Body of pancreas (tissue), 4 donors: ENCODE measurements at places on chromosomes 4 and X.
A peak's percentile ranks its signal among the peaks of the same experiment; 100 is the strongest.

DNA sequence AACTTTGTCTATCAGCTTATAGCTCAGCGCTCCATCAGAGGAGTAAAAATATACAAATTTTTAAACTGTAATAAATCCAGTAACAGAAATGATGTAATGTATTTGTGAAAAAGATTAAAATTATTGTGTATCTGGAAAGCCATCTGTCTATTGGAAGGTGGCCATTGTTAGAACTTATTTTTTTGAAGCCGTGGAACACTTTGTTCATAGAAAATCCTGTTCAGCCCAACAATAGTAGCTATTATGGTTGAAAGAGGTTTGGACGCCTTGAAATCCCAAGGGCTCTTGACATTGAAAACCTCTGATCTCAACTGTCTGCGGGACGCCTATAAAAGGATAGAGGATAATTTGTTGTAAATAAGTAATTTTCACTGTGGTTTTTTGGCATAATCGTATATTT lies 98.3 kb downstream of the RAPGEF2 start:
- no peaks in the 10 kb centered on the region for H3K4me1 ChIP-seq
- H3K4me3 ChIP-seq, result no peak overlapping the region
- no peak for DNase-seq
- H3K27ac ChIP-seq, result no peak overlapping the region
- no peaks in the 10 kb centered on the region for H3K27me3 ChIP-seq

GRCh38 chr4:150358691-150359090 lies 223.3 kb upstream of the MAB21L2 start:
- H3K4me1 ChIP-seq, result peaks cover 6% of the 10 kb centered on the region
- no peak for DNase-seq
- no peak overlapping the region for H3K4me3 ChIP-seq
- H3K27me3 ChIP-seq, result no peaks in the 10 kb centered on the region
- H3K27ac ChIP-seq, result no peak overlapping the region

DNA sequence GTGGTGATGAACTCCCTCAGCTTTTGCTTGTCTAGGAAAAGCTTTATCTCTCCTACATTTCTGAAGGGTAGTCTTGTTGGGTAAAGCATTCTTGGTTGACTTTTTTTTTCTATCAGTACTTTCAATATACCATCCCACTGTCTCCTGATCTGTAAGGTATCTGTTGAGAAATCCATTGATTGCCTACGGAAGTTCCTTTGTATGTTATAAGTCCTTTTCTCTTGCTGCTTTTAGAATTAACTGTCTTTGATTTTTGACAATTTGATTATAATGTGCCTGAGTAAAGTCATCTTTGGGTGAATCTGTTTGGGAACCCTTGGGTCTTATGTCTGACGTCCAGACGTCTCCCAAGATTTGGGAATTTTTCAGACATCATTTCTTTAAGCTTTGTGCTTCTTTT lies 30.8 kb downstream of the SCLT1 start:
- H3K27ac ChIP-seq, result no peak overlapping the region
- H3K4me1 ChIP-seq, result no peaks in the 10 kb centered on the region
- no peaks in the 10 kb centered on the region for H3K27me3 ChIP-seq
- H3K4me3 ChIP-seq, result no peak overlapping the region
- H3K36me3 ChIP-seq, result peaks cover 9% of the 10 kb centered on the region
- DNase-seq, result no peak

GRCh38 chr4:3021627-3022026 lies 52.7 kb downstream of the HTT-AS start:
- no peak overlapping the region for H3K4me3 ChIP-seq
- no peak for DNase-seq
- H3K27me3 ChIP-seq, result no peaks in the 10 kb centered on the region
- no peak overlapping the region for H3K27ac ChIP-seq

DNA sequence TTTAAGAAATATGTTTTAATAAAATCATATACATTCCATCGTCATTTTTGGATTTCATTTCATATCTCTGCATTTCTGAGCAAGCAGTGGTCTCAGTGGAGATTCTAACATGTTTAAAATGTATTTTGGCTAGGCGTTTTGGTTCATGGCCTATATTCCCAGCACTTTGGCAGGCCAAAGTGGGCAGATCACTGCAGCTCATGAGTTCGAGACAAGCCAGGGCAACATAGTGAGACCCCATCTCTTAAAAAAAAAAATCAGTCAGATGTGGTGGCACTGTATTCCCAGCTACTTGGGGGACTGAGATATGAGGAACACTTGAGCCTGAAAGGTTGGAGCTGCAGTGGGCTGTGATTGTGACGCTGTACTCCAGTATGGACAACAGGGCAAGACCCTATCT lies 67.5 kb upstream of the RAB33B start:
- no peaks in the 10 kb centered on the region for H3K36me3 ChIP-seq
- no peak overlapping the region for H3K4me3 ChIP-seq
- H3K27me3 ChIP-seq, result no peaks in the 10 kb centered on the region
- no peaks in the 10 kb centered on the region for H3K4me1 ChIP-seq
- no peak for DNase-seq
- no peak overlapping the region for H3K27ac ChIP-seq

- H3K4me1 ChIP-seq, result no peaks in the 10 kb centered on the region
- no peak for DNase-seq
- no peak overlapping the region for H3K4me3 ChIP-seq
- no peak overlapping the region for H3K27ac ChIP-seq
- no peaks in the 10 kb centered on the region for H3K36me3 ChIP-seq
- H3K27me3 ChIP-seq, result no peaks in the 10 kb centered on the region
These were observed 11.6 kb downstream of the PLAC1 start for GRCh38 chrX:134646691-134647090.

DNA sequence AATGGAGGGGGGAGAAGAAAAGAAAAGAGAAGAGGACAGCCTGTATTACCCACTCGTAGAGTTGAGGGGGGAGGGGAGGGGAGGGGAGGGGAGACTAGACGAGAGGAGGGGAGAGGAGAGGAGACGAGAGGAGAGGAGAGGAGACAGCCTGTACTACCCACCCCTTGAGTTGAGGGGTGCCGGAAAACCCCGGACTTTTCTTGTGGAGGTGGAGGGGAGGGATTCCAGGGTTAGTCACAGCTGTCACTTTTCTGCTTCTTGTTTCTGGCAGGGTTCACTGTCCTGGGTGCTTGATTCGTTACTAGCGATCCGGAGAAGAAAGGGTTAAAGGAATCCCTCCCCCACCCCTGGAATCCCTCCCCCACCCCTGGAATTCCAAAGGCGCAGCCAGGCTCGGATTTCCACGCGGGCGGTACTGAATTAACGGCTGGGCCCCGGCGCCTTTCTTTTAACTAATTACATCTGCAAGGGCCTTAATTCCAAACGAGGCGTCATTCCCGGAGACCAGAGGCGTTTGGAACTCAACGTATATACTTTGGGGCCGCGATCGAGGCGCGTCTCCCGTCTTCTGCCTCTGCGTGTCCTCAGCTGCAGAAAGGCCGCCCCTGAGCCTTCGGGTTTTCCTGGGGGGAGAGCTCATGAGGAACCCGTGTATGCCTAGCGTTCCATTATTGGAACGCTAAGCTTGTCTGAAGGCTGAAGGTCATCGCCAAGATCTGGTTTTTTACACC lies 20.1 kb upstream of the CSF2RA start:
- no peaks in the 10 kb centered on the region for H3K27me3 ChIP-seq
- no peaks in the 10 kb centered on the region for H3K36me3 ChIP-seq
- no peak overlapping the region for H3K27ac ChIP-seq
- H3K4me1 ChIP-seq, result peaks cover 10% of the 10 kb centered on the region
- no peak for DNase-seq
- H3K4me3 ChIP-seq, result no peak overlapping the region

- H3K4me1 ChIP-seq, result peaks cover 12% of the 10 kb centered on the region
- no peaks in the 10 kb centered on the region for H3K36me3 ChIP-seq
- H3K4me3 ChIP-seq, result peak overlapping the region; percentile 57
- no peaks in the 10 kb centered on the region for H3K27me3 ChIP-seq
These were observed 1.4 kb upstream of the KLF3 start for GRCh38 chr4:38662522-38663089.

- H3K4me1 ChIP-seq, result no peaks in the 10 kb centered on the region
- H3K36me3 ChIP-seq, result no peaks in the 10 kb centered on the region
- H3K4me3 ChIP-seq, result no peak overlapping the region
- no peaks in the 10 kb centered on the region for H3K27me3 ChIP-seq
These were observed 44.6 kb upstream of the UGT2A1 start for GRCh38 chr4:69697536-69698242.

DNA sequence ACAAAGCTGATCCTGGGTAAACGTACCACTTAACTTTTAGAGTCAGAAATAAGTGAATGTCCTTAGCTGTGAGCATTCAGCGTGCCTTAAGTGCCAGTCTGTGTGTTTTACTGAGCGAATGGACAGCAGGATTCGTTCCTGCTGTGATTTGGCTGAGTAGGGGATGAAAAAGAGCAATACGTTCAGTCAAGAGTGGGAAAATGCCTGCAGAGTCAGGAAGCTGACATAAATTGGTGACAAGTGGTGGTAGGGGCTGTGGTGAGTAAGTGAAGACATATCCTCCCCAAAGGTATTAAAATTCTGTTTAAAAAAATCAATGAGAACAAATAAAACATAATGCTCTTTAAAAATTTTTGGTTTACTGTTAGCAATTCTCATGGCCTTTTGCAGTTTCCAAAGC lies 56.6 kb upstream of the TNIP3 start:
- H3K27ac ChIP-seq, result no peak overlapping the region
- no peaks in the 10 kb centered on the region for H3K27me3 ChIP-seq
- no peaks in the 10 kb centered on the region for H3K36me3 ChIP-seq
- H3K4me1 ChIP-seq, result no peaks in the 10 kb centered on the region
- DNase-seq, result no peak

DNA sequence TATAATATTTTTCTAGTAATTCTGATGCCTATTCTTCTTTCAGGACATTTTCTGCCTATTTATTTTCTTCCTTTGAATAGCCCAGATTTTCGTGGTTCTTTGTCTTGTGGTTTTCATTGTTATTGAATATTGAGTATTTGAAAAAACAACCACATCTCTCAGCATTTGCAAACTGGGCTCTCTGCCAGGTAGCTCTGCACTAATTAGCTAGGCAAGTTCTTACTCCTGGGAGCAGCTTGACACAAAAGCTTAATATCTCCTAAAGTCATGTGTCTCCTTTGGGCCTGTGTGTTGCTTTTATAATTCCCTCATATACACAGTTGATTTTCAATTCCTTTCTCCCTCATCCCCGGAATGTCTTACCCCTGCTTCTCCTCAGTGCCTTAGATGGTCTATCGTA lies 413.5 kb upstream of the GRIA3 start:
- no peaks in the 10 kb centered on the region for H3K4me1 ChIP-seq
- H3K27me3 ChIP-seq, result no peaks in the 10 kb centered on the region
- no peak for DNase-seq
- H3K36me3 ChIP-seq, result no peaks in the 10 kb centered on the region
- H3K4me3 ChIP-seq, result no peak overlapping the region
- no peak overlapping the region for H3K27ac ChIP-seq

DNA sequence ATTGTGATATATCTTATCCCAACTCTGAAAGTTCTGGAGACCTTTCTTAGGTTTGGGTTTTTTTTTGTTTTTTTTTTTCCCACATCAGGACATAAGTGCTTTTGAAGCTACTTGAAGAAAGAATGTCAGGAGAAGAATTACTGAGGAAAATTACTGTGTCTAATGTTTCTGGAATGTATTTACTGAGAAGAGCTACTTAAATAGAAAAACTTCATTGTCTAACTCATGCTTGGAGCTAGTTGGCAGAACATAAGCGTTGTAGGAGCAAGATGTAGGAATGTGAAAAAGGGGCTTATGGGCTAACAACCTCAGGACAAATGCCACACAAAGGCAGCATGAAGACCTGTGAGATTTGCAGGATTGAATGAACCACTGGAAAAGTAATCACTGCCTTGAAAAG lies 166.6 kb upstream of the GLRA2 start:
- H3K4me3 ChIP-seq, result no peak overlapping the region
- no peaks in the 10 kb centered on the region for H3K27me3 ChIP-seq
- no peaks in the 10 kb centered on the region for H3K36me3 ChIP-seq
- no peaks in the 10 kb centered on the region for H3K4me1 ChIP-seq

DNA sequence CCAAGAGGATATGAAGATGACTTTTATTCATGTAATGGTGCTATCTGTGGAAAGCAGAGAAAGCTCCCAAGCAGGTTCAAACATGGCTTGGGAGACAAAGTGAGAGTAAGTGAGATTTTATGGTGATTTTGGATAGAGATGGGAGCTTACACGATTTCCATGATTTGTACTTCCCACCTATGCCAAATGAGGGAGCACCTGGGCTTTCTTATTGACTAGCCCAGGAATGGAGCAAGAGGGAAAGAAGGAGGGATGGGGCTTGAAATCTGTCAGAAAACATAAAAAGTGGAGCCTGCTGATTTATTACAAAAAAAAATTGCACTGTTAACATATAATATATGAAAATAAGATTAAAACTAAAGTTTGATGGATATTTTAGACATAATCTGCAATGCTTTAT lies 703.5 kb upstream of the PABPC4L start:
- no peaks in the 10 kb centered on the region for H3K36me3 ChIP-seq
- H3K4me1 ChIP-seq, result no peaks in the 10 kb centered on the region
- no peak overlapping the region for H3K4me3 ChIP-seq
- no peaks in the 10 kb centered on the region for H3K27me3 ChIP-seq

DNA sequence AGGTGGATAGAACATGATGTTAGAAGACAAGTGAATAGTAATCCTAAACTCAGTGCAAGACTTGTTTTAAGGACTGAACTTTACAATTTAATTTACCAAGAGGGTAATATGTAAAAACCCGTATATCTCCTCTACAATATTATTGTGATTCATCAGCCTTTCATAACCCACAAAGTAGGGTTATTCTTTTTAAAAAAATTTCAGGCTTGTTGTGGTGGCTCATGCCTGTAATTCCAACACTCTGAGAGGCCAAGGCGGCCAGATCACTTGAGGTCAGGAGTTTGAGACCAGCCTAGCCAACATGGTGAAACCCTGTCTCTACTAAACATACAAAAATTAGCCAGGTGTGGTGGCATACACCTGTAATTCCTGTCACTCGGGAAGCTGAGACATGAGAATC lies 7.2 kb downstream of the IBSP start:
- H3K4me3 ChIP-seq, result no peak overlapping the region
- DNase-seq, result no peak
- H3K27ac ChIP-seq, result no peak overlapping the region
- no peaks in the 10 kb centered on the region for H3K4me1 ChIP-seq
- H3K36me3 ChIP-seq, result no peaks in the 10 kb centered on the region

DNA sequence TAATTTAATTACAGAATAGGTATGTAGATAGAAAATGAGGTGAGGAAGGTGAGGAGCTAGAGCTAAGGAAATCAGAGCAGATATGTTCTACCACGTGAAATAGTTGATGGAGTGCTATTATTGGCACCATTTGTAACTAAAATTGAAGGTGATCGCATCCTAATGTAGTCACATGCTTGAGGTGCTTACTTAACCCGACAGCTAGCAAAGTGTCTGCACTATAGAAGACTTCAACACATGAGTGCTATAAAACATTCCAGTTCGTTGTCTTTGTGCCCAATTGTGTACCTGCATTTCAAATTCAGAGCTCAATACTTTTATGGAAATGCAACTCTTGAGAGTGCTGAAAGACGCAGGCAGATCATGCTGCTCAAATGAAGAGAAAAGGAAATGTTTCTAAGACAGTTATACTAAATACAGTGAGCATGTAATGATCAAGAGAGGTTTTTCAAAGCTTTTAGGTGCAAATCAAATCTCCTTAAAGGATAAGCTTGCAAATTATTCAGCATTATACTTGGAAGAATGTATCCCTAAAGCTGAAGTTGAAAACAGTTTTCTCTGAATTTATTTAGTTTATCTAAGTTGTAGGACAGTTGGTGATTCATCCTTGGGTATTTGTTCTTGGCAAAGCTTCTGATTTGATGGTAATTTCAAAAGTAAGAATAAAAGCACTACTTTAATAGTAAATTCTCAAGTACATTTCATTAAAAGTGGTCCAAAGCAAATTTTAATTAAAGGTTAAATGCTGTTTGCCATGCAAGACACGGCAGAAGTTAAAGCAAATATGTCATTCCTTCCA lies 223.9 kb upstream of the EPHA5 start:
- no peak overlapping the region for H3K4me3 ChIP-seq
- H3K4me1 ChIP-seq, result no peaks in the 10 kb centered on the region
- H3K27me3 ChIP-seq, result no peaks in the 10 kb centered on the region
- H3K36me3 ChIP-seq, result no peaks in the 10 kb centered on the region
- H3K27ac ChIP-seq, result no peak overlapping the region
